ENCODE measurements at places on chromosomes 4 and X.

- DNase-seq: no peak
Measured at GRCh38 chr4:150679018-150679764, 97.2 kb downstream of the MAB21L2 start.

DNA sequence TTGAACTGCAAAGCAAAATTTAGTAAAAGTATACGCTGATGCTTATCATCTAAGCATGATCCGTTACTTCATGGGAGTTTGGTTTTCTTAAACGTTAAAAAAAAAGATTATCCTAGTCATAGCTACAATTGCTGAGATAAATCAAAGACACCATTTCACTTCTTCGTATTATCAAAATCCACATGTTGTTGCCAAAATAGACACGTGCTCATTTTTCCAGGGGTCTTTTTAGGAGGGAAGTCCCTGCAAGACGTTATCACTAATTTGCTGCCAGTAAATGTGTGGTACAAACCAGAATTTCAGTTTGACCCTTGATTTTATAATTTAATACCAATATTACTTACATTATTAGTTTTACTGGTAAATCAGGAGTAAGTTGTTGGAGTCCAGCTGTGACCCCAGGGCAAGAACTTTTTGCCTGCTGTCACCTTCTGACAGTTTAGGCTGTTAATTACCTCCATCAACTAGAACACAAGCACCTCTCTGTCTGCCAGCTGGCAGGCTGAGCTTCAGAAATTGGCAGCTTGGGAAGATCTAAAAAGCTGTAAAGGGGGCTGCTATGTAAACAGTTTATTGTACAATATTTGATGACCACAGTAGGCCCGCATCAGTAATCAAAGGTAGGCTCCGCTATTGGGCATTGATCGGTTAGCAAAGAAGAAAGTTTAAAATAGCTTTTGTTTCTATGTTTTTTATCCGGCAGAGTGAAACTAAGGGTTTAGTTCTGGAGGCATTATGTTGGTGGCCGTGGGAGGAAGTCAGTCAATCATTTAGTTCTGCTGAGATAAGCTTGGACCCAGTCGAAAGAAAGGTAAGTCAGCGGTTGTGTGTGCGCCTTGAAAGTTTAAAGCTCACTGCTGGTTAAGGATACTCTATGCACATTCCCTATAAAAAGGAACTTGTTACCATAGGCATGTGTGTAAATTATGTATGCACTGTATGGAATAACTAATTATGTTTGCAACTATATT, 196.4 kb downstream of the FBXO8 start:
- DNase-seq: no peak

DNA sequence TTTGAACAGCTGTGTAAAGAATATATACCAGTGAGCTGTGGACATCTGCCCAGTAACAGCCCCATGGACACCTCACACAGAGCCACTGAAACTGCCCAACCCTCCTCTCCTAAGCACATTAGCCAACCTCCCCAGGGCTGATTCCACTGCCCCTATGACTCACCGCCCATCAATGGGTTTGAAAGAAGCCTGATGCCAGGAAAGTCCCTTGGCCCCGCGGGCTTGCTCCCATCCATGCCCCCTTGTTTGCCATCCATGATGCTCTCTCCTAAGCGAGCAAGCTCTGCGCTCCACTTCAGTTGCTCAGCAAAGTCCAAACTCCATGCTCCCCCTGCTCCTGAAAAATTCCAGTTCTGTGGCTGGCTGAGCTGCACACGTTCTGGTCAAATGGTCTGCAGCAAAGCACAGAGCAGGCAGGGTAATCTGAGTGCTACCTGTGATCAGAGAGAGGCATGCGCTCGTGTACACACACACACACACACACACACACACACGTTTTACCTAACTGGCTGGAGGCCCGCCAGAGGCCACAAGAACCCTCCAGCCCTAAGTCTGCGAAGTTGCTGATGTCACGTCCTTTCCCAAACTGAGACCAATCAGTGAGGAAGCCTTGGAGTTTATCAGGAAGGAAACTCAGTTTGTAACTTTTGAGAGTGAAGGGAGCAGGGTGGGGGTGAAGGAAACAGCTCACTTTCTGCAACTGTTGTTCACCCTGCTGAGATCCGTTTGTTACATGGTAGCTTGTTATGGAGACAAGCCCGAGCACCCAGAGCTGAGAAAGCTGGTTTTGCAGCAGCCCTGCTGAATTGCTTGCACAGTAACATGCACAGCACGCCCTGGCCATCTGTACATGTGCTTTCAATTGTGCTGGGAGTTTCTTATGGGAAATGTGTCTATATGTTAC, at the start of gene ASB9:
Gene ASB9 (minus strand): TSS at position 466 of the 904 bp plus-strand sequence. CDS start 209 bp downstream, at position 257.
- peak; percentile 34 for DNase-seq

GRCh38 chr4:89397441-89397840, 89.8 kb upstream of the GPRIN3 start:
- no peak for DNase-seq

- DNase-seq: no peak
Measured at GRCh38 chr4:37873386-37873785, 17.5 kb upstream of the TBC1D1 start.

- DNase-seq: no peak
Measured at GRCh38 chr4:124018383-124019317, 622.1 kb downstream of the SPRY1 start.

GRCh38 chr4:576245-576821, at the start of gene TMEM271:
TSS of gene TMEM271 (minus strand) at chr4:576295. CDS start at chr4:576062, 233 bp downstream.
- DNase-seq: no peak

- DNase-seq: no peak
Measured at GRCh38 chrX:44675362-44676024, 132.8 kb upstream of the FUNDC1 start.

DNA sequence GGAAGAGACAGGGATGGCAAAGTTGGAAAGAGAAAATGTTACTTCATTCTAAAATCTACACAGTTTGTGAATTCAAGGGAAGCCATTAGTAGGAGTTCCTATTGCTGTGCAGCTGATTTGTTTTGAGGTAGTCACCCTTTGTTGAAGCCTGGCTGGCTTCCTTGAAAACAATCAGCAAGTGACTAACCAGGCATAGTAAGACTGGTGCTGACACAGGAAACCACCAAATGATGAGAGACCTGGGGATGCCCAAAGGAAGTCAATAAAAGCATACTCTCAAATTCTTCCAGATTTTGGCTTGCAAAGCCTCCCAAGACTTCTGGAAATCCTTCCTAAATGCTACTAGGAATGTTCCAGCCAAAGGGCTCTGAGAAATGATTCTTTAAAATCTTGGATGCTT, 23.9 kb upstream of the PRDM8 start:
- DNase-seq: no peak

GRCh38 chrX:68234171-68234910, 199.0 kb downstream of the OPHN1 start:
- DNase-seq: no peak

GRCh38 chrX:119523664-119524184, 41.5 kb downstream of the STEEP1 start:
- no peak for DNase-seq

DNA sequence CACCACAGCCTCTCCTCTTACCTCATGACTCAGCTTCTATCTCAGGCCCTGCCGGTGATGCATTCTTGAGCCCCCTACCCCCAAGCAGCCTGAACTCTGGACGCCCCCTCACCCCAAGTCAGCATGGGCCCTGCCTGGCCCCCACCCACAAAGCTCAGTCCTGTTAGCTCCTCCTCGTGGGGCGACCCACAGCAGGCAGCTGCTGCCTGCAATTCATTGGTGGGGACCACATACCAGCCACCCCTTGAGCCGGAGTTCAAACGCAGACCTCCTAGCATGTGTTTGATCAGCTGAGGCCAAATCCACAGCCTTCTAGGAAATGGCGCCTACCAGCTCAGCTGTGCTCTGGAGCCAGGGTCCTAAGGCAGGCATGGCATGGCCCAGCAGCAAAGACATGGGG, 111.8 kb downstream of the EFNB1 start:
- no peak for DNase-seq

- no peak for DNase-seq
Measured at GRCh38 chr4:140005699-140006098, 148.3 kb downstream of the MAML3 start.

GRCh38 chr4:168200685-168201084, 108.3 kb downstream of the ANXA10 start:
- no peak for DNase-seq

- DNase-seq: no peak
Measured at GRCh38 chrX:39396358-39396995, 595.2 kb downstream of the MID1IP1 start.

- no peak for DNase-seq
Measured at GRCh38 chr4:38073596-38074234, 113.5 kb downstream of the PTTG2 start.
